ENCODE measurements at places on chromosomes 13 and 19.

- DNase-seq: peak; percentile 38
These were observed 204.7 kb downstream of the FGF14 start for GRCh38 chr13:102197193-102197592.

DNA sequence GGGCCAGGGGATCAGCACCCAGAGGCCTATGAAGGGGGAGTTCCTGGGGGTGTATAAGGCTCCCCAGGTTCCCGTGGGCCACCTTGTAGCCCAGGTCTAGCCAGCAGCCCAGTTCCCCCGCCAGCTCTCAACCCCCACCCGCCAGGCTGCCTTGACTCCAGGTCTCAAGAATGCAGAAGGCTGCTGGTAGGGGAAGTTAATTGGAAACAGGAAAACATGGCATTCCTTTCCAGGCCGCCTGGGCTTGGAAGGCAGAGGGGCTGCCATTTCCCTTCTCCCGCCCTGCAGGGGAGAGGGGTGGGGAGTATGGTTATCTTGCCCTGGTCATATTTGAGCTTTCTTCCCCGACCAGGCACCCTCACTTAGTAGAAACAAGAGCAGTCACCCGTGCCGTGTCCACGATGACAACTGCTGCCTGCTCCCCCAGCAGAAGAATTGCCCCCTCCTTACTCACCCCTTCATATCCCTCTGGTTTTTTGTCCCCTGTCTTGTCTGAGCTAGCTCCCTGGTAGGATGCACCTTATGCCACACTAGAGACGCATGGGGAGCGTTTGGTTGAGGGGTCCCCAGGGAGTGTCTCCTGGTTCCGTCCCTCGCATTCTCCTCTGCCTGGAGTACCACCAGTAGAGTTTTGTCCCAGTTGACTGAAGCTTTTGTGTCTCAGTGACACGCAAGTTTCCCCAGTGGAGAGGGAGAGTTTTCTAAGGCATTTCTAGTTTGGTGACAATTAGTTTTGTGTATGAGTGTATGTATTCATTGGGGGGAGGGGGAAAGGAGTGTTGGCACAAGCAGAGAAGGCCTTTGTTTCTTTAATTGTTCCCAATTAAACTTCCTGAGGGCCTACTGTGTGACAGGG is 4.5 kb downstream of the BICRA start:
- no peak for DNase-seq

DNA sequence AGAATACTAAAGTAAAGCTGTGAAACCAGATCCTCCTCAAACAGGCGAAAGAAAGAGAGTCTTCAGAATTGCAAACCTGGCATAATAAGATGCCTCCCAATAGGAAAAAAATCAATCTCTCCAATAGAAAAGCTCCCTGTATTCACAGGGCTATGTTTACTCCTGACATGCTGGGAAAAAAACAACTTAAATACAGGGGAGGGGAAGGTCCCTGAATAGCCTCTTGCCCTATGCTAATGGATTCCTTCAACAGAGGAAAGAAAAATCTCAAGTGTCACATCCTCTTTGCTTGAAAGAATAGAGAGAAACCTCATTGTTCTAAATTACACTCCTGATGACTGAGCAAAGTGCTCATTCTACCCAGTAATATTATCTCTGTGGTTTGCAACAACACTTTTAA is 1271.1 kb upstream of the PRR20A start:
- no peak for DNase-seq

DNA sequence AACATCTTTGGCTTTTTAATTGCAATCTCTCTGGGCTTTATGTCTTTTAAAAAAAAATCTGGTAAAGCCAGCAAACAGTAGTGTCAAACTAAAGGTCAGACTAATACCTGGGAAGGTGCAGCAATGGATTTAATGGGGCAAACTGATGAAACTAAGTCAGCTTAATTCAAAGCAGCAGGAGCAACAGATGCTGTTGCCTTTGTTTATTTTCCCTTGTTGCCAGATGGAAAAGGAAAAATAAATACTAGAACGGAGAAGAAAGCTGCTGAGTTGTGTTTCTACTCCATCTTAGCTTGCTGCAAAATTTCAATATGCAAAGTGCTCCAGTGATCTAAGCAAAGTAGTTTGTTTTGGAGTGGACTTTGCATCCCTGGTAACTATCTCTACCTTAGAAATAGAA is 1097.8 kb downstream of the PCDH17 start:
- no peak for DNase-seq

- DNase-seq: peak; percentile 88
These were observed at the start of gene SCGB2B2 for GRCh38 chr19:34676697-34677385. Gene SCGB2B2, minus strand, starts transcription at chr19:34677159. Its CDS starts 82,596 bp downstream, at chr19:34594563.

- DNase-seq: no peak
These were observed 9.6 kb downstream of the HSPBP1 start for GRCh38 chr19:55270172-55270942.

DNA sequence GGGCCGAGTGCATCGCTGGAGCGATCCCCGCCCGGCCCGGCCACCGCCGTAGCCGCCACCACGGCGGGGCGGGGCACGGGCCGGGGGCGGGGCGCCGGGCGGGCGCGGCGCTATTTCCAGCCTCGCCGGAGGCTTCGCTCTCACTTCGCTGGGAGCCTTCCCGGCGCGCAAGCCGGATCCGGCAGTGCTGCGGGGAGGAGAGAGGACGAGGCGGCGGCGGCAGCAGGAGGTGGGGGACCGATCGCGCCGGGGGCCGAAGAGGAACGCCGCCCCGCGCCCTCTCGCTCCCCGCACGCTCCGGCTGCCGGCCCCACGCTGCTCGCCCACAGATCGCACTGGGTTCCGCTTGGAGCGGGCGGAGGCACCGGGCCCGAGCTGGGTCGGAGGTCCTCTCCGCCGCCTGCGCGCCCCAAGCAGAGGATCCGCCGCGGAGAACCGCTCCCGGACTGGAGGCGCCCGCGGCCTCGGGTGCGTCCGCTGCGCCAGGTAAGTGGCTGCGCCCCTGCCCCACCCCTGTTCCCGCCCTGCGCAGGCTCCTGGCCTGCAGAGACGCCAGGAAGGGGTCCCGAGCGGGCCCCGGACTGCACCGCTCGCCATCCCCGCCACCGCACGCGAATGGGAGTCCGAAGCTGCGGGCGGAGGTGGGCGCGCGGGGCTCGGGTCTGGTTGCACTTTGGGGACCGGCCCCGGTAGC is at the start of gene CHST8:
CHST8 (plus strand) TSS at position 143 of the 694 bp plus-strand sequence. CDS start 67,309 bp downstream, outside the sequence.
- DNase-seq: no peak

Measured in RKO (cell line).